Fibroblast of the aortic adventitia (primary cell): ENCODE measurements at places on chromosomes 13 and 19. TPM values are rescaled to one million over a fixed set of nuclear protein-coding genes. Genes with fewer than 3 reads are reported as not detected.

PCDH17 gene
- 0.82 and 1.4 TPM in 2 replicates for total RNA-seq

DNA sequence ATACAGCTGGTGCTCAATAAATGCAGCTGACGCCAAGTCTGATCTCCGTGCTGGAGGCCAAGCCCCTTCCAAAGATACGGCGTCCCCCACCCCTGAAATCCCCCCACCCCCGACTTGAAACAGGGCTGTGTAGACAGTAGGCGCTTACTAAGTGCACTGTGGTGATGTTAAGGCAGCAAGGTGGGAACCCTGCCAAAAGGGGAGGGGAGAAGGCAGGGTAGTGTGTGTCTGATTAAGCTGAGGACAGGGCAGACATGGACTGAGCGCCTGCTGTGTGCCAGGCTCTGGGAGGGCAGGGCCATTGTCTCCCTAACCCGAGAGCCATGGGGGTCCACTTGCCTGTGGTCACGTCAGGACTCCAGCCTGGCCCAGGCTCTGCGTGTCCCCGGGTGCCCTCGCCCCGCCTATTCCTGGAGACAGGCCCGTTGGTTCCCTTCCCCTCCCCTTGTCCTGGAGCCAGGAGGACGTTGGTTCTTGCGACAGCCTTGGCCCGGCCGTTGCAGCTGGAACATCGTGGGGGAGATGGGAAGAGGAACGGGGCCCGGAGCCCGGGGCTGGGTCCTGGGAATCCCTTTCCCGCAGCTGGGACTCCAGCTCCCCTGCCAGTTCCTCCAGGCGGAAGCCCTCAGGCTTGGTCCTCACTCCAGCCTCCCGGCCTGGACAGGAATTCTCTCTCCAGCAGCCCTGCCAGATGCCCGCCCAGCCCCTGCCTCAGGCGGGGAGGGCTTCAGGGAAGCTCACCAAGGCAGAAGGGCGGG lies 1.7 kb upstream of the ELANE start:
- peak; percentile 97 for DNase-seq

DNA sequence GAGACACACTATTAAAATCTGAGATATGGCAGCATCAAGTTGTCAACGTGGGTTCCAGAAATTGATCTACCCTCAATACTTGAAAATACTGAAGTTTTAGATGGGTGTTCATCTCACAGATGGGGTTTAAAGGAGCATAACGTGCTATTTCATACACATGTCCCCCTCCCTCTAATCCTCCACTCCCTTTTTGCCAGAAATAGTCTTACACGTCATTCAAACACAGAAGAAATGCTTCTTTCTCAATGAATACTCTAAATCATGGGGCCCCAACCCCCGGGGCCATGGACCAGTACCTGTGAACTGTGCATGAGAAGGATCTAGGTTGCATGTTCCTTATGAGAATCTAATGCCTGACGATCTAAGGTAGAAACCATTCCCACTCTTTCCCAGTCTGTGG lies 19.6 kb downstream of the KLF12 start:
- DNase-seq, result no peak

- peak; percentile 47 for DNase-seq
Measured at GRCh38 chr13:95128045-95128643, 173.1 kb downstream of the ABCC4 start.

GRCh38 chr19:5166262-5166661 lies 174.3 kb downstream of the PTPRS start:
- DNase-seq, result peak; percentile 72
